ENCODE measurements at places on chromosomes 3 and 15.

DNA sequence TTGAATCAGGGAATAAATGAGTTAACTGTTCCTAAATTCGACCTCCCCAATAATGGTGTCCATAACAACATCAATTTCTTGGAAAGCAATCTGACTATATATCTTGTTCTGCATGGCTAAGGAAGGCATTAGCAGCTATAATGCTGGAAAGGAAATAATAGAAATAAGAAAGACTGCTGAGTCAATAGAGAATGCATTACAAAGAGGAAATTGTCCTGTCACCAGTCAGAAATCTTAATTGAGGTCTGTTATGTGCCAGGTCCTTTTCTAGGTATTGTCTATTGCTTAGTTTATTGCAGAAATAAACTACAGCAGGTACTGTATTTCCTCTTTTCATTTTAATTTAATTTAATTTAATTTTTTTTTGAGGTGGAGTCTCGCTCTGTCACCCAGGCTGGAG lies 5.9 kb upstream of the PPP1R2 start:
- no peak overlapping the region for H3K4me3 ChIP-seq
- H3K36me3 ChIP-seq, result no peaks in the 10 kb centered on the region
- peaks cover 6% of the 10 kb centered on the region for H3K4me1 ChIP-seq
- no peaks in the 10 kb centered on the region for H3K27me3 ChIP-seq

DNA sequence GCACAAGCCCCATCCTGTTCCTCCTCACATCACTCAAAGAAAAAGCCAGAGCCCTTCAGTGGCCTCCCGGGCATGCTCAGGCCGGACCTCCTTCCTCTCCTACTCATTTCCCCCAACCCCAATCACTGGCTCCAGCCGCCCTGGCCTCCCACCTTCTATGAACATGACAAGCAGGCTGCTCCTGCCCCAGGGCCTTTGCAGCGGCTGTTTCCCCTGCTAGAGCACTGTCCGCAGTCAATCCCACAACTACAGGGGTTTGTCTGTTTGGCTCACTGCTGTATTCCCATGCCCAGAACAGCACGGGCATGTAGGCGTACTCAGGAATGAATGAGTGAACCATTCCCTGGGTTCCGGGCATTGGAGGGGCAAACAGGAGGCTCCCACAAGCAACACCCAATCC lies 139.8 kb upstream of the PRR20G start:
- DNase-seq, result no peak
- no peaks in the 10 kb centered on the region for H3K4me1 ChIP-seq
- no peaks in the 10 kb centered on the region for H3K27me3 ChIP-seq

GRCh38 chr15:60551147-60551780 lies 72.3 kb upstream of the ICE2 start:
- no peak overlapping the region for H3K27ac ChIP-seq
- H3K4me1 ChIP-seq, result no peaks in the 10 kb centered on the region
- no peak overlapping the region for H3K4me3 ChIP-seq
- no peak for DNase-seq

DNA sequence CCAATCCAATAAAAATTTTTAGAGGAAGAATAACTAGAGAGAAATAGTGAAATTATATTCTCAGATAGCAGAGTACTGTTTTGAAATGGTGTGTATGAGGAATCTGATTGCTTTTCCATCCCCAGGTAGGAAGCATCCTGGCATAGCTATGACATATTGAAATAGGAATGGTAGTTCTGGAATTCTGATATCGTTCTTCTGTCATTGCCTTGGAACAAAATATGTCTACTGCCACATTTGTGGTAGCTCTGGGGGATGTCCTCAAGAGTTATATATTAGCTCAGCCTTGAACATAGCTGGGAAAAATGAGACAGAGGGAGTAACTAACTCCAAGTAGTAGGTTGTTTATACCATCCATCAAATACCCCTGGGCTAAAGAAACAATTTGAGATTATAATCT lies 950.7 kb downstream of the MCTP2 start:
- H3K36me3 ChIP-seq, result no peaks in the 10 kb centered on the region
- H3K27me3 ChIP-seq, result no peaks in the 10 kb centered on the region
- DNase-seq, result no peak
- no peak overlapping the region for H3K4me3 ChIP-seq
- no peaks in the 10 kb centered on the region for H3K4me1 ChIP-seq

DNA sequence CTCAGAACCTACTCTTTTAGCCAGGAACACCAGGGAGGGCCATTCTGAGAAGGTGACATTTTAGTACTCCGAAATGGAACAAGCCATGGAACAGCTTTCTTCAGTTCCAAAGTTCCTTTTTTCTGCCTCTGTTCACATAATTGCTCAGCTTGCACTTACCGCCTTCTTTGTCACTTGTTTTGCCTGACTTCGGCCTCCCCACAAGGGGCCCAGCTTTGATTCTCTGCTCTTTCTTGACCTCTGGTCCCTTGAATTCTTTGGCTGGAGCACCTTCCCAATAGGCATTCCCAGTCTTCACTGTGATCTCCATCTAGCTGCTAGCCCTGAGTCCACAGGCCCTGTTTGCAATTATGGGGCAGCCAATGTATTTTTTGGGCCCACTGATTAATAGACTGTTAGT lies 51.4 kb upstream of the SLC7A14 start:
- no peaks in the 10 kb centered on the region for H3K4me1 ChIP-seq
- no peaks in the 10 kb centered on the region for H3K27me3 ChIP-seq
- no peak for DNase-seq
- no peak overlapping the region for H3K27ac ChIP-seq
- no peaks in the 10 kb centered on the region for H3K36me3 ChIP-seq

GRCh38 chr3:160986069-160986468 lies 119.1 kb downstream of the B3GALNT1 start:
- H3K4me1 ChIP-seq, result no peaks in the 10 kb centered on the region
- no peak overlapping the region for H3K27ac ChIP-seq
- H3K4me3 ChIP-seq, result no peak overlapping the region
- no peaks in the 10 kb centered on the region for H3K27me3 ChIP-seq
- no peak for DNase-seq

DNA sequence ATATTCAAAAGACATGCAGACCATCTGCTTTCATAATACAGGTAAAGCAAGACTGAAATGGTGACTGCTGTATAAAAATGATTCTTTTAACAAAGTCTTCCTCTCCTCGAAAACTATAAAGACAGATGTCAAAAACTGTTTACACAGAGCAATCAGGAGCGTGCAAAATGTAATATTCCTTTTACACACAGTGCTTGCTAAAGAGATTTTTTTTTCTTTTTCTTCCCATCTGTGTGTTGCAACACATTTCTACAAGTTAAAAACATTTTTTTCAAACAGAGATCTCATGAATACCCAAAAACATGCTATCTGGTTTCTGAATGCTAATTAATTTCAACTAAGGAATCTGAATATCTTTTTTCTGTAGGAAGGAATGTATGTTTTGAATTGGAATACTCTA lies 22.1 kb downstream of the SATB1 start:
- no peaks in the 10 kb centered on the region for H3K27me3 ChIP-seq
- DNase-seq, result no peak
- H3K27ac ChIP-seq, result no peak overlapping the region
- no peaks in the 10 kb centered on the region for H3K36me3 ChIP-seq

GRCh38 chr3:53729618-53730017 lies 116.6 kb downstream of the CHDH start:
- H3K27me3 ChIP-seq, result no peaks in the 10 kb centered on the region
- no peak overlapping the region for H3K4me3 ChIP-seq
- no peaks in the 10 kb centered on the region for H3K4me1 ChIP-seq

- H3K27ac ChIP-seq, result no peak overlapping the region
- no peaks in the 10 kb centered on the region for H3K4me1 ChIP-seq
- H3K36me3 ChIP-seq, result no peaks in the 10 kb centered on the region
Observed at GRCh38 chr3:101950985-101951733, 101.8 kb downstream of the NFKBIZ start.

DNA sequence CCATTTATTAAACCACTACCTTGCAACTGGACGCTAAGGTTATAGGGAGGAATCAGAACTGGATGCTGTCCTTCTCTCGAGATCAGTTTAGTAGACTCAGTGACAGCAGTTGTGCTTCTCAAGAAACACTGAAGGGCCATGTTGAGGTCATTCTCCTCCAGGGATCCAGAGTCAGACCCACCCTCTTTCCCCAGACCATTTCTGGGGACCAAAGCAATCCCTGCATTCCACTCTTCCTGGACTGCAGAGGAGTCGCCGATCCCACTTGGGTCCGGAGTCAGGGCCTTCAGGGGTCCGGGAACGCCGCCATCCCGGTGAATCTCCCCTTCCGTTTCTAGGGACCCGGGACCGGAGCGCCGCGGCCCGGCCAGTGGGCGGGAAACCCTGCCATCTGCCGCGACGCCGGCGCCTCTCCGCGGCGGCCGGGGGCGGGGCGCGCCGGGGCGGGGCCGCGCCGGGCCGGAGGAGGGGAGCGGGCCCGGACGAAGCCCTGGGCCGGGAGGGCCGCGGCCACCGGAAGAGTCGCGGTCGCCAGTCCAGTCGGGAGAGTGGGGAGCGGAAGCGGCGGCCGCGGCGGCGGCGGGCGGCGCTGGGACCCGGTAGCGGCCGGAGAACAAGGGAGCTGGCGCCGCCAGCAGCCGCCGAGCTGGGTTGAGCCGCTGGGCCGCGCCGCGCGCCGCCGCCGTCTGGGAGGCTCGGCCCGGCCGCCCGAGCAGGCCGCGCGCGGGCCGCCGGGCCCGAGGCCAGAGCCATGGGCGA lies at the start of gene DVL3:
Gene DVL3 (plus strand): TSS at position 493 of the 759 bp plus-strand sequence. CDS start 259 bp downstream, at position 752.
- H3K4me3 ChIP-seq, result peak within 1 kb of the TSS; percentile 70
- peaks cover 19% of the 10 kb centered on the region for H3K4me1 ChIP-seq
- H3K36me3 ChIP-seq, result no peaks in the 10 kb centered on the region
- peak within 1 kb of the TSS; percentile 91 for H3K27ac ChIP-seq
- peak; percentile 70 for DNase-seq

GRCh38 chr15:75167588-75168350 lies 33.9 kb upstream of the C15orf39 start:
- no peak for DNase-seq
- H3K36me3 ChIP-seq, result no peaks in the 10 kb centered on the region

DNA sequence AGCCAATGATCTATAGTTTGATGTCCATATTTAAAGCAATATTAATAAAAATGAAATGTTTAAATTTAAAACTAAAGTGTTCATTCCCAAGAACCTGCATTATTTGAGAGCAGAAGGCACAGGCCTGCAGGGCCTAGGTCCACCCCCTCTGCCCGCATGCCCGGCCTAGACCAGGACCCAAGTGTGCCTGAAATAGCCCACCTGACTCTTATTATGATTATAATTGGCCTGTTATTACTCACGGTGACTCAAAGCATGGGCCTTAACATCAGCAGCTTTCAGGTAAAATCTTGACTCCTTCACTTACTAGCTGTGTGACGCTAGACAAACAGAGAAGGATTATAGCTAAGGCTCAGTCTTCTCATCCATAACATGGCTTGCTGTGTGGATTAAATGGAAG lies 128.8 kb downstream of the PLCL2 start:
- H3K27me3 ChIP-seq, result no peaks in the 10 kb centered on the region
- peaks cover 9% of the 10 kb centered on the region for H3K36me3 ChIP-seq
- DNase-seq, result no peak

GRCh38 chr3:177777699-177778098 lies 580.4 kb upstream of the TBL1XR1 start:
- H3K4me1 ChIP-seq, result peaks cover 28% of the 10 kb centered on the region
- H3K27me3 ChIP-seq, result no peaks in the 10 kb centered on the region
- no peaks in the 10 kb centered on the region for H3K36me3 ChIP-seq
- DNase-seq, result no peak
- H3K27ac ChIP-seq, result no peak overlapping the region

GRCh38 chr3:42960786-42961185 lies 18.3 kb upstream of the GASK1A start:
- no peak for DNase-seq
- no peak overlapping the region for H3K4me3 ChIP-seq
- H3K4me1 ChIP-seq, result no peaks in the 10 kb centered on the region
- no peak overlapping the region for H3K27ac ChIP-seq
- no peaks in the 10 kb centered on the region for H3K27me3 ChIP-seq

- no peak for DNase-seq
- H3K4me1 ChIP-seq, result peaks cover 23% of the 10 kb centered on the region
- H3K4me3 ChIP-seq, result no peak overlapping the region
- H3K36me3 ChIP-seq, result no peaks in the 10 kb centered on the region
- H3K27ac ChIP-seq, result no peak overlapping the region
Observed at GRCh38 chr3:157103280-157103679, 56.7 kb downstream of the CCNL1 start.

- no peaks in the 10 kb centered on the region for H3K36me3 ChIP-seq
- peaks cover 11% of the 10 kb centered on the region for H3K27me3 ChIP-seq
- no peak overlapping the region for H3K4me3 ChIP-seq
Observed at GRCh38 chr15:70395164-70395563, 297.4 kb upstream of the TLE3 start.

DNA sequence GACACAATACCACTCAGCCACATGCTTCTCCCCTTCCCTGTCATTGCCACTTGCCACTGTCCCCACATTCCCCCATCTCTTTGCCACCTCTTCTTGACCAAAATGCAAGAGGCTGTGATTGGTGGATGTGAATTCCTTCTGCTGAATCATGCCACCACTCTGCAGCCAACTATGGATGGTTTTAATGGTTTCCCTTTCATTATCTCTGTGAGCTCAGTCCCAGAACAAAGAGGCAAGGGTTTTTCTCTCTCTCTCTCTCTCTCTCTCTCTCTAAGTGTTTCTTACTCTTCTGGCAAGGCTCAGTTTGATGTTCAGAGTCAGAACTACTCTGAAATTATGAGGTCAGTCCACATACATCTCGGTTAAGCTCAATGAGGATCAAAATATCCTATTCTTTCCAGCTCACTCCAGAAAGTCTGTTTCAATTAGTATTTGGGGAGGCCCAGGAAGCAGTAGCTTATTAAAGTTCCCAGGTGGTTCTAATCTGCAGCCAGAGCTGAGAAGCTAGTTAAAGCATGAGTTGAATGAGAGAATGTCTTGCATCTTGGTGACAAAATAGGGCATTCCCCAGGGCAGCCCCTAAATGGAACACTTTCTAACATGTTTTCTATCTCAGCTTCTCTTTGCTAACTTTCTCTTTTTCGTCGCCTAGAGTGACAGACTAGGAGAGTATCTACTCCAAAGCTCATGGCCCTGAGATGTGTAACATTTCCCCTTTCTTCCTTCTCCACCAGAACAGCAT lies 8.5 kb upstream of the ILDR1 start:
- H3K36me3 ChIP-seq, result no peaks in the 10 kb centered on the region
- H3K4me3 ChIP-seq, result no peak overlapping the region
- H3K27me3 ChIP-seq, result no peaks in the 10 kb centered on the region
- no peak overlapping the region for H3K27ac ChIP-seq
- no peak for DNase-seq
- H3K4me1 ChIP-seq, result no peaks in the 10 kb centered on the region

GRCh38 chr15:65400760-65401610 lies 21.8 kb downstream of the IGDCC4 start:
- H3K27me3 ChIP-seq, result peaks cover 15% of the 10 kb centered on the region
- no peak overlapping the region for H3K4me3 ChIP-seq
- no peak overlapping the region for H3K27ac ChIP-seq
- H3K4me1 ChIP-seq, result peaks cover 9% of the 10 kb centered on the region
- H3K36me3 ChIP-seq, result peaks cover 8% of the 10 kb centered on the region

DNA sequence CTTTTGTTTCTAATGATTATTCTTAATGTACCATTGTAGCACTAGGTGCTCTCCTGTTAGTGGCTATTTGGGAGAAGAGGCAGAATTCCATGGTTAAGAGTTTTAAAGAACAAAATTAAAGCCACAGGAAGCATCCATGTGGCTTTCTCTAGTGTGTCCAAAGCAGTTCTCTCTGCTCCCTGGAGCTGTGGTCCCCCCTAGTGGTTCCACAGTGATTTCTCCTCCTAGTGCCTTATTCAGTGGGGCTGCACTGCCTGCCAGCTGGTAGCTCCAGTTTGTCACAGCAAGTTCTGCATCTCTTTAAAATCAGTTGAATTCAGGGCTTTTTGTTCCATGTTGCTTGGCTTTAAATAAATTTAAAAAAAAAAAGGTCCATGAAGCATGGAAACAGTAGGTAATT lies 39.6 kb upstream of the FAM98B start:
- peaks cover 3% of the 10 kb centered on the region for H3K27me3 ChIP-seq
- no peaks in the 10 kb centered on the region for H3K36me3 ChIP-seq
- H3K4me1 ChIP-seq, result peaks cover 12% of the 10 kb centered on the region
- no peak overlapping the region for H3K27ac ChIP-seq
- DNase-seq, result peak; percentile 78

Data from lung (tissue), 17 donors.